ENCODE measurements at places on chromosomes 6 and 20.

GRCh38 chr6:158849899-158850806 lies 31.0 kb upstream of the EZR start:
- peak; percentile 7 for DNase-seq

- DNase-seq = no peak
Observed at GRCh38 chr6:71599359-71599758, 287.0 kb upstream of the RIMS1 start.

- DNase-seq = no peak
Observed at GRCh38 chr6:166600931-166601330, 14.5 kb upstream of the RAMACL start.

DNA sequence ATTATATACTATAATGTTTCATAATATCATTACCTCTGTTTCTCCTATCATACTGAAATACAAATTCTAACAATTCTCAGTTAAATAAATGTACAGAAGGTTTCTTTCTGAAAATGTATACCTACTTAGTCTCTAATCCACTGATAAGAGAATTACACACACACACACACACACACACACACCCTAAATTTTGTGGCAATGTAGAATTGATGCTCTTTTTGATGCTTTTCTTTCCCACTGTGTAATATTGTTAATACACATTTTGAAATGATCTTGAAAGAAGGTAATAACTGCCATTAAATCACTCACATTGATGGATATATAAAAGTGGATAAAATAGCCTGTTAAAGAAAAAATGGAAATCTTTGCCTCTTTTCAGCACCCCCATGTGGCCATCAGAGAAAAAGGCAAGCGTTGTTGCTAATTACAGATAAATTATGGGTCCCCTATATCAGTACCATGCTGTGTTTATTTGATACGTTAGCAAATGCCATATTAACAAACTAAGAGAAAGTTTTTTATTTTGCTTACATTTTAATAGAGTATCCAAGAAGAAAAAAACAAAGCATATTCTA lies 76.6 kb upstream of the VGLL2 start:
- DNase-seq = no peak

DNA sequence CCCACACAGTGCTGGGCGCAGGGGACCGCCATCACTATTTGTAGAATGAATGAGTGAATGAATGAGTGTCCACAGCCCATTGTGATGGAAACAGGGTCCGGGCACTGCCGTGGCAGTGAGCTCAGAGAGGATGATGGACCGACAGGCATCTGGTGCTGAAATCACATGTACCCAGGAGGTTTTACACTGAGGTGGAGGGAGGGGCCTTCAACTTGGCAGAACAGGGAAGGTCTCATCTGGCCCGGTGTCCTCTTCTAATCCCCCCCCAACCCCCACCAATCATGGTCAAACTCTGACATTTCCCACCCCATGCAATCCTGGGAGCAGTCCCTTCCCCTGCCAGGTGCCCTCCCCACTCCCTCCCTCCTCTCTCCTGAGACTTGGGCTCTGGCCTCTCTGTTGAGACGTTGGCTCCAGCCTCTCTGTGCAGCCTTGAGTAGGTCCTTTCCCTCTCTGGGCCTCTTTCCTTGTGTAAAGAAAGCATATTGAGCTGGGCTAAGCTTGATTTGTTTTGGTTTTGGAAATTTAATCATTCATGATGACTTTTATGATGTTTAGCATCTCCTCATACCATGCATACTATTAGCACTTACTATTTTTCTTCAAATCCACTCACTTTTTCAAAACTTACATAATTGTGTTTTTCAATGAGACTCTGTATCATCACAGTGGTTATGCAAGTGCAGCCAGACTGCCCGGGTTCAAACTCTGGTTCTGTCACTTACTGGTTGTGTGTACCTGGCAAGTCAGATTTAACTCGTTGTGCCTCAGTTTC lies 10.8 kb downstream of the KIAA1755 start:
- no peak for DNase-seq

- no peak for DNase-seq
Observed at GRCh38 chr6:149129371-149130077, 188.0 kb upstream of the TAB2 start.

All from hippocampal formation (tissue), 2 donors.